ENCODE measurements at places on chromosomes 12 and 14.
A peak's percentile ranks its signal among the peaks of the same experiment; 100 is the strongest.

DNA sequence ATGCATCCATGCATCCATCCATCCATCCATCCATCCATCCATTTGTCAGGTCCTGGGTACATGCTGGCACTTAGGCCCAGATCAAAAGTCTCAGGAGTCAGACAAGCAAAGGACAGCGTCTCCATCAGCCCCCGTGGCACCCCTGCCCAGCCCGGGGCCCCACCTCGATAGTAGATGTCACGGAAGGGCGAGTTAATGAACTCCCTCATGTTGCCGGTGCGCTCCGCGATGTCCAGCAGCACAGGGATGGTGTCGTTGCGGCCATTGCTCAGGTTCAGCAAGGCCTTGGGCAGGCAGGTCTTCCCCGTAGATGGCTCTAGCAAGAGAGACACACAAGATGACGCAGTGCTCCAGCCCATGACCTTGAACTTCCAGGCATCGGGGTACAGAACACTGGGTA, 30.4 kb downstream of the TRPV4 start:
- no peak for DNase-seq

GRCh38 chr12:43737646-43738045, 20.9 kb downstream of the PUS7L start:
- DNase-seq: no peak

GRCh38 chr12:57240926-57241401, 10.0 kb downstream of the STAC3 start:
- DNase-seq: no peak

GRCh38 chr12:101764051-101764792, 25.0 kb upstream of the SYCP3 start:
- DNase-seq: no peak

GRCh38 chr14:79515158-79515557, 696.1 kb downstream of the DIO2 start:
- no peak for DNase-seq

GRCh38 chr12:111842556-111843396, 748 bp downstream of the MAPKAPK5 start:
- DNase-seq: no peak

- no peak for DNase-seq
These were observed 224.0 kb upstream of the BTG1 start for GRCh38 chr12:92369636-92370035.

DNA sequence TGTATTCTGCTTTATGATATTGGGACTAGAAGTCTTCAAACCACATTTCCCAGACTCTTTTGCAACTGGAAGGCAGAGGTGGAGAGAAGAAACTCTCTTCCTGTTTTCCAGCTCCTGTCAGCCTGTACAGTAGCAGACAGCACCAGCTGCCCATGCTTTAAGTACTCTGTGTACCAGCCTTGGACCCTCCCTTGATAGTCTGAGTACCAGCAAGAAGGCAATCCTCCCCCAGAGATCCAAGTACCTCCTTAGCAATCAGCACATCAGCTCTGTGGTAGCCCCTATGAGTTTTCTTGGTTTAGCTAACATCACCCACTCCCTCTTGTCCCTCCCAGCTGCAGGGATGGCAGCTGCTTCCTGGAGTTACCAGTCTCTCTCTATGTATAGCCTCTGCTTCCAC, 56.3 kb downstream of the STXBP6 start:
- no peak for DNase-seq

GRCh38 chr12:13152756-13153155, 43.8 kb upstream of the EMP1 start:
- no peak for DNase-seq

DNA sequence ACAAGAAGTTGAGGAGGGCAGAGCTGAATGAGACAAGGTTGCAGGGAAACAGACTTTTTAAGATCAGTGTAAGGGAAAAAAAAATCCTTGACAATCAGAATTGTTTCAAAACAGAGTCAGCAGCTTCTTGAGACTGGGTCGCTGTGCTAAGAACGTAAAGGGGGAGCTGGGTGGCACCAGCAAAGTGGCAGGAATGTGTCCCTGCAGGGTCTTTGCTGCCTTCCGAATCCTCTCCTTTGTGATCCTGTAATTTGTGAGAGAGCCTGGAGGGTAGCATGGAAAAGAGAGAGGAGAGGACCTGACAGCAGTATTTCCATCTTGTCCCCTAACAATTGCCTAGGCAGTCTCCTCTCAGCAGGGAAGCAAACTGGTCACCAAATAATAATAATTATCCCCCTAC, 472.8 kb downstream of the RGS6 start:
- DNase-seq: no peak

DNA sequence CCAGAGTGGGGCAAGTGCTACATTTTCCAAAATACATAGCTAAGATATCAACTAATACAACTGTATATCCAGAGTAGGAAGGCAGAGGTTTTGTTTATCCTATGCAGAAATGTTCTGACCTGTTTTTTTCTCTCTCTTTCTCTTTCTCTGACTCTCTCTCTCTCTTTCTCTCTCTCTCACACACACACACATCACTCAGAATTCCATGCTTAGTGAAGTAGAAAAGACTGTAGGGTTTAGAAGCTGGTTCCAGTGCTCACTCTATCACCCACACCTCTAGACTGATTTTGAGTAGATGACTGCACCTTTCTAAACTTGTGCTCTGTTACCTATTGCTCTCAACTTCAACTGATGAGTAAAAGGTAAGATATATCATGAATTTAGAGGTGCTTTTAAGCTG, 356.7 kb downstream of the LRIG3 start:
- DNase-seq: no peak

DNA sequence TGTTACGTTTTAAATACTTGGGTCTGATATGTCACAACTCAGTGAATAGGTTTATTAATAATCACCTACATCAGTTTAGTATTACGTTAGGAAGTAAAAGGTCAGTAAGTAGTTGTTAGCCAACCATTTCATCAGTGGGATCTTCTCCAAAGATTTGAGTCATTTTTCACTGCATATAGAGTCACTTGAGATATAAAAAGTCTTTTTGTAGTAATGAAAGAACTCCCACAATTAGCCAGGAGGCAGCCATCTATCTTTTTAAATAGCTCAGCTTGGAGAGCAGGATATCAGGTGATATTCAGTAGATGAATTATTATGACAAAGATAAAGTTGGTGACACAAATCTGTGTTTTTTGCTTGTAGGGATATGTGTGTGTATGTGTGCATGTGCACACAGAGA, 309.3 kb downstream of the PDZRN4 start:
- DNase-seq: no peak

GRCh38 chr12:102425109-102426039, 55.0 kb downstream of the IGF1 start:
- no peak for DNase-seq

DNA sequence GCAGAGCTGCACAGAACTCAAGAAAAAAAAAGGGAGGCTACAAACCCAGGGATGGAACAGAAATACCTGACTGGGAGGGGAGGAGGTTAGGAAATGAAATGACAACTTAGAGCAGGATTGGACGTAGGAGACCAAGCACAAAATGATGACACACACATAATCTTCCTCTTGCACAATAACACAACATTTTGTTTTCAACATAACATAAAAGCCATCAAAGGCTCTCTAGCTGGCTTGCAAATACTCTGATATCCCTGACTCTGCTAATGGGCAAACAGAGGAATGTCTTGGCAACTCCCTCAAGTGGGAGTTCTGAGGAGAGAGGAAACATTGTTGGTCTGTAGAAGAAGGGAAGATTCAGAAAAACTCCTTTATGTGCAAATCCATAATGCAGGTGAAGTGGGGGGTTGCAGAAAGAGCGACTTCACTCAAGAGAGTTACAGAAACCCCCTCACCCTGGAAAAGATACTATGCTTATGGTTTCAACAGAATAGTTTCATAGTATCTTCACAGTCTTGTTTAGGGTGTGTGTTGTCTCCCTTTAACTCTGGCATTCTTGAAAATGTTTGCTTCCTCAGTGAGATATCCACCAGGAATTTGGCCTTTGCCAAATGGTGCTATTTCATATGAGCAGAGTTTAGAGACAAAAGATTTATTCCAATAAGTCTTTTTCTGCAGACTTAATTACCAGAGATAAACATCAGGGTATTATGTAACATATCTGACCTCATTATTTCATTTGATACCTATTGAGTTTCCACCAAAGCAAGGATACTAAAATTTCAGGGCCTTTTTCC, 43.8 kb upstream of the LTBP2 start:
- DNase-seq: no peak

DNA sequence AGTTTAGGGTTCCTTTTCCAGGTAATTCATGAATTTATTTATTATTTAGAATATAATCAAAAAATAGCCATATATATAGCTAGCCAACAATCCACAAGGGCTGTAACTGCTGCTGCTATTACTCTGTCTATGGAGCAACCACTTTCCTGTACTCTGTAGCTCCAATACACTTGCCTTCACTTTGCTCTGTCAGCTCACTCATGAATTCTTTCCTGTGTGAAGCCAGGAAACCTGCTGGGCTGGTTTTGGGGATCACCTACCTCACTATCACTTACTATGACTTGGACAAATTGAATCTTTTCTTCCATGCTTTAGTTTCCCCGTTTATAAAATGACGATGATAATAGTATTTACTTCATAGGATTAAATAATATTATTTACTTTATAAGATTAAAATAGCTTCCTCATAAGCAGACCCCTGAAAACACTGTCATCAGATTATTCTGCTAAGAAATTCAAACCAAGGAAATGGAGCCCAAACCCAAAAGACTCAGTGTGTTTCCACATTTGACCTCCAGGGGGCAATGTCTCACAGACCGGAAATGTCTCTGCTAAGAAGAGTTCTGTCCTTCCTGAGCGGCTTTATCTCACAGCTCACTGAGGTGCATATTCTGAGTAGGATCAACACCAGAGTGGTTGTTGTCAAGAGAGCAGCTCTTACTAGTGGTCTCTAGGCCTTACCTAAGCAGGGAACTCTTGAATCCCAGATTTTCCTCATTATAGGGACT, 457.1 kb downstream of the DAD1 start:
- peak; percentile 38 for DNase-seq

GRCh38 chr12:15151161-15152091, 69.8 kb downstream of the RERG start:
- DNase-seq: no peak

DNA sequence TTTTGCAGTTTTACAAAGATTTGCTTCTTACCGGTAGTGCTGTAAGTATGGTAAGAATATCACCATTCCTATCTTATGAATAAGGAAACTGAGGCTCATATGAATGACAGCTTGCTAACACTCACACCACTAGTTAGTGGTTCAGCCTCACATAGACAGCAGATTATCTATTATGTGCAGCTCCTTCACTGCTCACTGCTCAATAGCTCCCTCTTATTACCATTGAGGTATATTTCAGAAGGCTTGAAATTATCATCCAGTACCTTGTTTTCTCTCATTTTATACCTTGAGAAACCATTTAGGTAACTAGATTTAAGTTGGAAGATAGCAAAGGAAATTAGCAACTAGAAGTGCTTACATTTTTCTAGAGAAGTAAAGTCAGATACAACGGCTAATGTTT, 15.5 kb downstream of the RIC8B start:
- no peak for DNase-seq

DNA sequence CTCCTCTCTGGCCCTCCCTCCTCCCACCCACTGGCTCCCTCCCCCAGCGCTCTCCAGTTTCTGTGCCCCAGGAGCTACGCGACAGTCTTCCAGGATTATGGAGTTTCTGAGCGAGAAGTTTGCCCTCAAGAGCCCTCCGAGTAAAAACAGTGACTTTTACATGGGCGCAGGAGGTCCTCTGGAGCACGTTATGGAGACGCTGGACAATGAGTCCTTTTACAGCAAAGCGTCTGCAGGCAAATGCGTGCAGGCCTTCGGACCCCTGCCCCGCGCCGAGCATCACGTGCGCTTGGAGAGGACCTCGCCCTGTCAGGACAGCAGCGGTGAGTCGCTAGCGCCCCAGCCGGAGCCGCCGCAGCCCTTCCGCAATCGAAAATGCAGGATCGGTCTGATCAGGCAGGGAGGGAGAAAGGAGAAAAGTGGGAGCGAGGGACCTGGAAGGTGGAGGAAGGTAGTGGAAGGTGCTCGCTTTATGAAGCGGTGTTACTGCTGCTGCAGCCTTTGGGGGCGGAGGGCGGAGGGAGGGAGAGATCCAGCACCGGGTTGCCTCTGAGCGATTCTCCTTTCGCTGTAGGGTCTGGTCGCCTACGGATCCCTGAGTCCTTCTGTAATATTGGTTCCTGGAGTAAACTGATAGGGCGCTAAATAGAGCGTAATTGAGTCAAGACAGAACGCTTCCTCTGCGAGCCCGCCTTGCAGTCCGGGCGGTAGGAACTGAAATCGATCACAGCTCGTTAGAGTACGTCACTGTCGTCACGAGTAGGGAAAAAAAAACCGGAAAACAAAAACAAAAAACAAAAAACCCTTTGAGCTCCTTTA, at the start of gene ALX1:
ALX1 (plus strand) TSS at position 56 of the 819 bp plus-strand sequence; CDS start at position 98, 42 bp downstream.
- DNase-seq: no peak

DNA sequence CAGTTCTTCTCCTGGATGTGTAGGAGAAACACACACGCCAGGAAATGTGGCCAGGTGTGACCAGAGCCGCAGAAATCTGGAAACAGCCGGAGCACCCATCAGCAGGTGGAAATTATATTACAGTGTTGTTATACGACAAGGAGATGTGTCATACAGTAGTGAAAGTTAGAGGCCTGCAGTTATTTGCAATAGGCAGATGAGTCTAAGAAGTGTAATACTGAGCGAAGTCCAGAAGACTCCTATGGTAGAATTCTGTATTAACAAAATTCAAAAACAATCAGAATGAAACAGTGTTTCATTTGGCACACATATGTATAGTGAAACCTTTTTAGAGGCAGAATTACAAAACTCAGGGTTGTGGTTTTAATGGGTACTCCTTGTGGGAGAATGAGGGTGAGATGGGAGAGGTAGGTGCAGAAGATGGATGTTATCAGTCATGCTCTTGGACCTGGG, 39.3 kb upstream of the AMN start:
- no peak for DNase-seq

GRCh38 chr12:79692860-79693577, 2.3 kb upstream of the PAWR start:
- no peak for DNase-seq

DNA sequence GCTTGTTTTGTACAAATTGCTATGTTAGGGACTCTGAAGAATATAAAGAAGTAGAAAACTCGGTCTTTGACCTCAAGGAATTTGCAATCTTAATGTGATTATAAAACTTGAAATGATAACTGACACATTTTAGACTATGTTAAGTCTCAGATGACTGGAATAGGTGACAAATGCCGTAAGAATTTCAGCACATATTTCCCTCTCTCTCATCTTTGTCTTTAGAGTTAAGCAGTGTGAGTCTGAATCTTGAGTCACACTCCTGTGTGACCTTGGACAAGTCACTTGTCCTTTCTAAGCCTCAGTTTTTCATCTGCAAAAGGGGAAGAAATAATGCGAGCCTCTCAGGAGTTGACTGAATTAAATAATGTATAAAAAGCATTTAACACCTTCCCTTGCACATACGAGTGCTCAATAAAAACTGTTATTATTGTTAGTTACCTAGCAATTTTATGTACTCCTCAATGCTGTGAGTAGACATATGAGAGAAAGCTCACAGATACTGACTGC, 103.7 kb downstream of the DYRK2 start:
- no peak for DNase-seq

GRCh38 chr14:55581342-55581771, 1.4 kb downstream of the KTN1 start:
- no peak for DNase-seq

- no peak for DNase-seq
These were observed 5.7 kb upstream of the RABGGTA start for GRCh38 chr14:24277071-24277470.

- DNase-seq: no peak
These were observed 66.8 kb downstream of the HSD17B6 start for GRCh38 chr12:56829908-56830307.

- DNase-seq: no peak
These were observed 65.2 kb downstream of the PAPOLA start for GRCh38 chr14:96567289-96567899.

- no peak for DNase-seq
These were observed 380.1 kb downstream of the ALG10 start for GRCh38 chr12:34402228-34402898.

- DNase-seq: no peak
These were observed 2.4 kb upstream of the OR4K5 start for GRCh38 chr14:19917955-19918518.
